NCI-H1105 (cell line): ENCODE measurements at places on chromosomes 7 and 10.

GRCh38 chr10:49115015-49115795, at the start of gene VSTM4:
Gene VSTM4 (minus strand): TSS chr10:49115522. CDS start chr10:49115485, 37 bp downstream.
- DNase-seq: no peak

DNA sequence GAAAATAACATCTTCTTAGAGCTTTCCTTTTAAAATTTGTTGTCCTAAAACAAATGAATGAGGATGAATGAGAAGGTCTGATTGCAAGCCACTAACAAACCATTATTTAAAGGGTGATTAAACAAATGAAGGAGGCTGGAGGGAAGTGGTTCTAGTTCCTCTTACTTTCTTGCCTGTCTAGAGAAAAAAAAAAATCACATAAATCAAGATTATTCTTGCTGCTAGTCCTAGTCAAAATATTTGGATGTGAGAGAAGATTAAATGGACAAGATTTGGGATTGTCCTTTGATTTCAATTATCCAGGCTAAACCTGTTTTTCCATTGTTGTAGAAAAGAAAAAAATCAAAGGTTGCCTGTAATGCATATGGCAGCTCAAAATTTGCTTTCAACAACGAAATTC, 3.3 kb downstream of the SKAP2 start:
- no peak for DNase-seq

DNA sequence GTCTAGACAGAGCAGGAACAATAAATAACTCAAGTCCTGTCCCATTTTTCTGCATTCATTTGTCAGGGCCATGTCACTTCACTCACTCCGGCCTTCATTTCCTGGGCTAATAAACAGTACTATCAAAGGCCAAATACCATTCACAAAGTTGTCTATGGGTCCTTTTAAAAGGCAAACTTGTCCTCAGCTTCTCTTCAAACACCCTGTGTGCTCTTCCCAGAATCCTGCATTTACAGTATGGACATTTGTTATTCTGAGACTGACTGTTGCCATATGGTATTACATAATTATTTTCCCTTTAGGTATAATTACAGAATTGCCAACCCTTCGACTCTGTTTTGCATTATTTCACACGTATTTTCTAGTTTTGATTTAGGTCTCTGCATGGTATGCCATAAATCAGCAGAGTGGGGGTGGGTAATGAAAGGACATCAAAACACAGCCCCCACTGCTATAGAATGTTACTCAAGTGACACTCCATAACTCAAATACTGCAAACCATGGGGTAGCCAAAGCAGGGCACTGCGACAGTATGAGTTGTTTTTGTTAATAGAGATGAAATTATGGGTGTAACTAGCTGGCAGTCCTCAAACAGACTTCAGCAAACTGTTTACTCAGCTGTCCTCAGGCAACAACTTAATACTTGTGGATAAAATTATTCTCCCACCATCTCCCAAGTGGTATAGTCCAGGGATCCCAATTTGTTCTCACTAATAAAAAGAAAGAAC, 183.7 kb downstream of the TRIL start:
- DNase-seq: peak; percentile 90

- peak; percentile 7 for DNase-seq
Measured at GRCh38 chr10:115706488-115707076, 566.4 kb downstream of the GFRA1 start.

GRCh38 chr7:55206235-55207029, 158.7 kb upstream of the LANCL2 start:
- DNase-seq: no peak

GRCh38 chr7:98483276-98483963, 82.5 kb upstream of the BAIAP2L1 start:
- no peak for DNase-seq

DNA sequence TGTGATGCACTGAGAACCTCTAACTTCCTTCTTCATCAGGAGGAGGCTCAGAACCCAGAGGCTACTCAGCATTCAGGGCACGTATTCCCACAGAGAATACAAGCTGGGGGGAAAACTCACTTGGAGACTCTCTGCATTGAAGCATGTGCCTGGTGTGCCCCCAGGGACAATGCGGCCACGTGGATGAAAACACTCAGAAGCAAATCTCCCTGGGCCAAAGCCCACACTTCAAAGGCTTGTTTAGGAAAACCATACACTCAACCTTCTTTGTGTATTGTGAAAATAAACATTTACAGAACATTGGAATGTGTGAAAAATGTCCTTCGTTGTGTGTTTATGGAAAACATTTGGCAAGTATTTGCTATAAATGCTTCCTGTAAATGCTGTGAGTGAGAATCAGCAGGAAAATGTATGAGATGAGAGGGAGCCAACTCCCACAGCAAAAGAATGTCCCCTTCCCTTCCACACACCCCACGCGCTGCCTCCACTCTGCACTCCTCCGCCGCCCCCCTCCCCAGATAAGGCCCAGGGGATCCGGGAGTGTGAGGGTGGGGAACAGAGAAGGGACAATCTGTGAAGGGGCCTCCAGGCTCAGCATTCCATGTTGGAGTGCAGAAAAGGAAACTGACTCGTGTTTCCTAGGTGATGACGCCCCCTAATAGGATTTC, 339.5 kb downstream of the ELMO1 start:
- no peak for DNase-seq

DNA sequence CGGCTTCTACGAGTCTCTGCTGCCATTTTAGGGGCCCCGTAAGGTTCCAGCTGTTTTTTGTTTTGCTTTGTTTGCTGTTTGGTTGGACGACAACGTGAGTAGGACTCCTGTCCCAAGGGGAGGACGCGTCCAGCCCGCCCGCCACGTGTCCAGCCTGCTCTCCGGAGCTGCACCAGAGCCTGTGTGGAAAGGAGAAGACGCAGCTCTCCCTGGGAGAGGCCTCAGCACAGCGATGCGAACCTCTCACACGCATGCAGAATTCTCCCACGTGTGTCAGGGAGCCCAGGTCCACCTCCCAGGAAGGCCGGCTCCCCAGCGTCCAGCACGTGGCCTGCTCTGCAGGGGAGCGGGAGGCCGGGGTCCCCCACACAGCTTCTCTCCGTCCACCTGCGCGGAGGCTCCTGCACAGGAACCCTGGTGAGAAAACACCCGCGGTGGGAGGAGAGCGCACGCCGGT, 36.4 kb upstream of the DNAJB6 start:
- no peak for DNase-seq
